ENCODE measurements at places on chromosomes 5 and 9. TPM values are rescaled to one million over a fixed set of nuclear protein-coding genes. Genes with fewer than 3 reads are reported as not detected.

Gene PLAC8L1
- total RNA-seq, result 0.57 TPM

Gene OR13C8
- not detected for total RNA-seq

Gene C1QTNF2
- total RNA-seq, result not detected

Gene ECM2
- total RNA-seq, result not detected

Gene AMBP
- not detected for total RNA-seq

Gene PFN3
- total RNA-seq, result not detected
